T-helper 1 cell (primary cell): ENCODE measurements at places on chromosomes 5 and 9.
A peak's percentile ranks its signal among the peaks of the same experiment; 100 is the strongest.

DNA sequence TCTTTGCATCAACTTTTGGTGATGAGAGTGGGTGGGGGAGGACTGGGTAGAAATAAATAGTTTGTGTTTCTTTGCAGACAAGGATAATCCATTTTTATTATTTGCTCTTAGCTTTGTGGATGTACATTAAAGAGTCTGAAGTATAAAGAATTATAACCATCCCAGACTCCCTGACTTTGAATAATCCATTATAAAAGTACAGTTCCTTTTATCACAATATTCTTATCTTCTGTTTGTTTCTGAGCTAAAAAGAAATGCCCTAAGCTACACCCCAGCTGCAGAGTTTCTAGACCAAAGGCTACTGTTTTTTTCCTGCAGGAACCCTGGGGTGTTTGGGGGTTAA is 77.9 kb downstream of the NDFIP1 start:
- DNase-seq: no peak

DNA sequence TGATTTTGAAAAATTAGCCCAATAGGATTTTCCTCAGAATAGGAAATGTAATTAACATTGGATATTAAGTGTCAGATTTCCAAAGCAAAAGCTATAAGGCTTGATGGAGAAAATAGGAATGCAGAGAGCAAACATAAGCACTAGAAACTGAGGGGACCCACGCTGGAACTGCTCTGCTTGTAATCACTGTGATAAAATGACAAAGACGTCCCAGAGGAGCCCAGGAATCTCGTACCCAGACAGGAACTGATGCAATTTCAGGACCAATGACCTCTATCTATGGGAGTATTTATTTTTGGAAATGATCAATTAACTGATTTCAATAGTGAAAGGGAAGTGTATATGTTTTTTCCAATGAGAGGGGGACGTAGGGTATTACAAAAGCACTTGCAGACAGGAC is 714.5 kb upstream of the WWC1 start:
- DNase-seq: no peak

- DNase-seq: no peak
These were observed 12.2 kb upstream of the OBP2B start for GRCh38 chr9:133221177-133221809.

DNA sequence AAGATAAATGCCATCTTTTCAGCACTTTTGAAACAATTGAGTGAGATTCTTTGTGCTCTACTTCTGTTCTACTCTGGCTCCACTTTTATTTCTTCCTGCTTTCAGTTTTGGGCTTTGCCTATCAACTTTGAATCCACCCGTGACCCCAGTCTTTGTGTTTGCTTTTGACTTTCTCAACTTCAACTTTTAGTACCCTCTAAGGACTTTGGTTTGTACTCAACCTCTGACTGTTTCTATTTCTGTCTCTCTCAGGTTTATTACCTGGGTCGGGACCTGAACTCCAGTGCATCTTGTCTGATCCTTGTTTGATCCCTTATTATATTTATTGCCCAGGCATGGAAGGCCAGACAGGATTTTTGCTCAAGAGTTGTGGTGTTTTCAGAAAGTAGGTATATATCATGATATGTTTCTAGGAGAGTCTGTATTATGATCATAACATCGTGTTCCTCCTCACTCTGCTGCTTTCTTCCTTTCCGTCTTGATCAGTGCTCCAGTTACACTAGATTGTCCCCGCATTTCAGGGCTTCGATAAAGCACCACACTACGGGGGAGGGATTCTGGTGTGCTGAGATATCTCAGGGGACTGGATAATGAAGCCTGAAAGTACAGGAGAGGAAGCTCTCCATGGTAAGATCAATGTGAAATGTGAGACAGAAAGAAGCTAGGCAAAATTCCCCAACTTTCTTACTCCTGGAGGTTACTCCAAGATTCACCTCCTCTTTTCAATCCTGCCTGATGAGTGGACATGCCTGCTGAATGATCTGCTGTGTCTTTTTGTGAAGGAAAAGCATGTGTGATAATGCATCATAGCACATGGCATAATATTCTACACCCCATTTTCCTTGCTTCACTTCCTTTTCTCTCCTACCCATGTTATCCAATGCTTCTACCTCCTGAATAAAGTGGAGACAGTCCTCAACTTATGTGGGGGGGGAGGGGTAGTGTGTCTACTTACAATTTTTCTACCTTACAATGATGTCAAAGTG is 155.5 kb upstream of the GRIN3A start:
- no peak for DNase-seq

- DNase-seq: no peak
These were observed 5.5 kb downstream of the KCNIP1 start for GRCh38 chr5:170509348-170509660.

- no peak for DNase-seq
These were observed 356.3 kb downstream of the MAT2B start for GRCh38 chr5:163861670-163862069.

GRCh38 chr5:32490972-32491557 is 46.5 kb upstream of the ZFR start:
- DNase-seq: no peak

GRCh38 chr9:71363286-71363961 is 242.0 kb upstream of the TRPM3 start:
- DNase-seq: no peak

DNA sequence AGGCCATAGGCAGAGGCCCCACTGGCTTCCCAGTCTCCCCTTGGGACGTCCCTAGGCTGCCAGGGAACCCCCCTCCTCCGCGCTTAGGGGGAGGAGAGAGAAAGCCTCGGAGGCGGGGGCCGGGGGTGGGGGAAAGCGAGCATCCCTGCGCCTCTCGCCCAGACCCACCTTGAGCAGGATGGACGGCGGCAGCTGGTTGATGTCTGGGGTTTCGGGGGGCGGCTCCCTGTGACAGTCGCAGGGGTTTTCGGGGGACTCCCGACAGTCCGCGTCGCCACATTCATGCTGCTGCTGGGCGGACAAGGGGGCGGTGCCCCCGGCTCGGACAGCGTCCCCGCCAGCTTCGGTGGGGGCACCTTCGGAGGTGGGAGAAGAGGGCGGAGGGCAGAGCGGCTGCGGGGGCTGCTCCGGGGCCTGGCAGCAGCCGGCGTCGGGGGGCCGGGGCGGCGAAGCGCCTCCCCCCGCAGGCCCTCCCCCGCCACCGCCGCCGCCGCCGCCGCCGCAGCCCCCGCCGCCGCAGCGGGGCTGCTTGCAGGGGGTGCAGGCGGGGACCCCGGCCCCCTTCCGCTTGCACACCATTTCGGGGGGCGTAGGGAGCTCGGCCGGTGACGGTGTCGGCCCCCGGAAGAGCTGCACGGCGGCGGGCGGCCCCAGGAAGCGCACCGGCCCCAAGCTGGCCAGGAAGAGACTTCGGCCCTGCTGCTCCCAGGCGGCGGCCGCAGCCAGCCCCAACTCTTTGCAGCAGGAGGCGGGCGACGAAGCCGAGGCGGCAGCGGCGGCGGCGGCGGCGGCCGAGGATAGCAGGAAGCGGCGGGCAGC is 1.2 kb downstream of the FBXL17 start:
- DNase-seq: peak; percentile 28

DNA sequence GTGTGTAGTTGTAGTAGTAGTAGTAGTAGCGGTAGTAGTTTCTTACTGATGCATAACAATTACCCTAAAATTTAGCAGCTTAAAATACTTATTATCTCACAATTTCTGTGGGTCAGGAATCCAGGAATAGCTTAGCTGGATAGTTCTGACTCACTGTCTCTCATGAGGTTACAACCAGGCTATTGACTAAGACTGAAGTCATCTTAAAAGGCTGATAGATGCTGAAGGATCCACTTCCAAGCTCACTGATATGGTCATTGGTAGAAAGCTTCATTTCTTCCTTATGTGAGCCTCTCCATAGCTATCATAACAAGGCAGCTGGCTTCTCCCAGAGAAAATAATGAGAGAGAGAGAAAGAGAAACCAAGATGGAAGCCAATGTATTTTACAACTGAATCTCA is 147.5 kb upstream of the FBXL17 start:
- DNase-seq: no peak

DNA sequence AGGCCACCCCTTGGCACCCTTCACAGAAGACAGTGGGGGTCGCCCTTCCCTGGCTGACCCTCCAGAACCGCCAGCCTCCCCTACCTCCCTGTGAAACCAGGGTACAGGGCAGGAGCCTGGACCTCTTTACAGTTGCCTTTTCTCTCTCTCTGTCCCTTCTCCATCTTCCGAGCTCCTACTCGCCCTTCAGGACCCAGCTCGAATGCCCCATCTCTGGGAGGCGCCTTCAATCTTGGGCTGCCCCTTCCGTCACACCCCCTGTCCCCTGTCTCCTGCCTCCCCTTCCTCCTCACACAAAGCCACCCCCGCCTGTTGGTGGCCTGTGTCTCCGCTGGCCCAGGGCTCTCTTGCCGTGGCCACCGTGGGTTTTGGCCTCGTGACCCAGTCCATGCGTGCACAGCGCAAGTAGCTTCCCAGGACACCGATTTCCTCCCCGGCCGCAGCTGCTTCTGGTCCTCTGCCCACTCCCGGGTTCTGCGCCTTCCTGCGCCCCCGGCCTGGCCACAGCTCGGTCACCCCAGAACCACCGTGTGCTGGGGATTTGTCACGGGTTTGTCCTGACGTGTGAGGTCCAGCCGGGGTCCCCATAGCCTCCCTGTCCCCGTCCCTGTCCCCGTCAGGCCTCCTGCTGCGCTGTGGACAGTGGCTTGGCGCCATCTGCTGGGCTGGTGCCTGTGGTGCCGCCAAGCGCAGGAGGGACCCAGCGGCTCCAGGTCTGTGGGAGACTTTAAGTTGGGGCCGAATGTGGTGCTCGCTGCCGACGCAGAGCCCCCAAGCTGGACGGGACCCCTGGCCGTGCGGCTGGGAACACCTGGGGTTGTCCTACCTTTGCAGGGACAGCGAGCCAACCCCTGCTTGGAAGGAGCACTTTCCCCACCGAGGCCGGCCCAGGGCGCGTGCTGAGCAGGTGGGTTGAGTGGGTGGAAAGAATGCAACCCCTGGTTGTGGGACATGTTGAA is 4.0 kb upstream of the TMEM250 start:
- DNase-seq: peak; percentile 69

DNA sequence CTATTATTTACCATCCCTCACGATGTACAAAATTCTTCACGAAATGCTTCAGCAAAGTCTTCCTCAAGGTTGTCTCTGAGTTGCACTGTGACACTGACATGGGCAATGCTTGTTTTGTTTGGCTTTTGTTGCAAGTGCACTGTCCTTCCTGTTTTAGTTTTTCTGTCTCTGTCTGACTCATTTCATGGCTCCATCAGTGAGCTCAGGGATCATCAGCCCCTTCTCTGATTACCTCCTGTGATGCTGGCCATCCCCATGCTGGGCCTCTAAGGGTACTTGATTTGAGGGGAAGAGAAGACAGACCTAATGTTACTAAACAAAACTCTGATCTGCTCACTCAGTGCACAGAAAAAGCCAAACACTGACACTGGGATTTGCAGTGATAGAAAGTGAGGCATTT is 37.6 kb upstream of the STX17 start:
- no peak for DNase-seq

DNA sequence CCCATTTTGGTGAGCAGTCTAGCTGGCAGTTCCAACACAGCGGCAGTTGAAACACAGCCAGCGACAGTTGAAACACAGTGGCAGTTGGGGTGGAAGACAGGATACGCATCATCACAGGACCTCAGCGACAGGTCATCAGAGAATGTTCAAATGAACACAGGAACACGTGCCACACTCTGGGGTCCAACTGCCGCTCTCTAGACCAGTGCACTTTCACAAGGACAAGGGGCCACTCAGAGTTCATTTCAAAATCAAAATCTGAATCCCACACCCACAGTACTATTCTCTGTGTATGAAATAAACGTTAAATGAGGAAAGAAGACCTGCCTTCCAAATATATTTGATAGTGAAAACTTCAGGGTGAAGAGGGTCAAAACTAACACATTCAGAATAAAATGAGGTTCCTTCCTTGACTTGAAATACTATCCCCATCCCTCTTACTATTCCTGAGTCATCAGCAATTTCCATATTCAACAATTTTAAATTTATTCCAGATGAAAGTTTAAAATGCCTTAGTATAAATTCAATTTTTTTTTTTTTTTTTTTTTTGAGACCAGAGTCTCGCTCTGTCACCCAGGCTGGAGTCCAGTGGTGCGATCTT is 53.0 kb upstream of the SIMC1 start:
- DNase-seq: no peak

DNA sequence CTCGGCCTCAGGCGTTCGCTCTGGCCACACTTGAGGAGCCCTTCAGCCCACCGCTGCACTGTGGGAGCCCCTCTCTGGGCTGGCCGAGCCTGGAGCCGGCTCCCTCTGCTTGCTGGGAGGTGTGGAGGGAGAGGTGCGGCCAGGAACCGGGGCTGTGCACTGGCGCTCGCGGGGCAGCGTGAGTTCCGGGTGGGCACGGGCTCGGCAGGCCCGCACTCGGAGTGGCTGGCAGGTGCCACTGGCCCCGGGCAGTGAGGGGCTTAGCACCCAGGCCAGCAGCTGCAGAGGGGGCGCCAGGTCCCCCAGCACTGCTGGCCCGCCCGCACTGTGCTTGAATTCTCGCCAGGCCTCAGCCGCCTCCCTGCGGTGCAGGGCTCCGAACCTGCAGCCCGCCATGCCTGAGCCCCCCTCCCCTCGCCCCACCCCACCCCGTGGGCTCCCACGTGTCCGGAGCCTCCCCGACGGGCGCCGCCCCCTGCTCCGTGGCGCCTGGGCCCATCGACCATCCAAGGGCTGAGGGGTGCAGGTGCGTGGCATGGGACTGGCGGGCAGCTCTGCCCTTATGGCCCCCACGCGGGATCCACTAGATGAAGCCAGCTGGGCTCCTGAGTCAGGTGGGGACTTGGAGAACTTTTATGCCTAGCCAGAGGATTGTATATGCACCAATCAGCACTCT is 138.2 kb downstream of the PDZD2 start:
- no peak for DNase-seq

- DNase-seq: no peak
These were observed 58.4 kb downstream of the PSMB7 start for GRCh38 chr9:124356745-124357390.

GRCh38 chr5:1259806-1260480 is 34.8 kb downstream of the SLC6A18 start:
- DNase-seq: no peak

- DNase-seq: no peak
These were observed 47.3 kb upstream of the SLC28A3 start for GRCh38 chr9:84387821-84388220.

GRCh38 chr9:21788752-21789151 is 13.7 kb upstream of the MTAP start:
- DNase-seq: no peak

- DNase-seq: no peak
These were observed 362.0 kb downstream of the SPOCK1 start for GRCh38 chr5:137136991-137137632.

GRCh38 chr5:150182774-150183173 is 7.1 kb upstream of the SLC6A7 start:
- DNase-seq: no peak

- DNase-seq: no peak
These were observed 18.2 kb upstream of the MGAT1 start for GRCh38 chr5:180820788-180821321.
